ENCODE measurements at places on chromosomes 2 and 18. TPM values are rescaled to one million over a fixed set of nuclear protein-coding genes. Genes with fewer than 3 reads are reported as not detected.

The CKAP2L gene
- 9.0 TPM for polyA plus RNA-seq

The SERPINB3 gene
- not detected for polyA plus RNA-seq

- peak; percentile 14 for DNase-seq
These were observed 73.7 kb downstream of the NCAPH start for GRCh38 chr2:96409081-96409819.

- no peak for DNase-seq
These were observed 81.5 kb downstream of the DPP4 start for GRCh38 chr2:161992531-161992930.

GRCh38 chr18:22167471-22168241, 1.7 kb upstream of the GATA6 start:
- peak; percentile 46 for DNase-seq

- DNase-seq: no peak
These were observed 156.8 kb downstream of the GPD2 start for GRCh38 chr2:156592809-156593593.

DNA sequence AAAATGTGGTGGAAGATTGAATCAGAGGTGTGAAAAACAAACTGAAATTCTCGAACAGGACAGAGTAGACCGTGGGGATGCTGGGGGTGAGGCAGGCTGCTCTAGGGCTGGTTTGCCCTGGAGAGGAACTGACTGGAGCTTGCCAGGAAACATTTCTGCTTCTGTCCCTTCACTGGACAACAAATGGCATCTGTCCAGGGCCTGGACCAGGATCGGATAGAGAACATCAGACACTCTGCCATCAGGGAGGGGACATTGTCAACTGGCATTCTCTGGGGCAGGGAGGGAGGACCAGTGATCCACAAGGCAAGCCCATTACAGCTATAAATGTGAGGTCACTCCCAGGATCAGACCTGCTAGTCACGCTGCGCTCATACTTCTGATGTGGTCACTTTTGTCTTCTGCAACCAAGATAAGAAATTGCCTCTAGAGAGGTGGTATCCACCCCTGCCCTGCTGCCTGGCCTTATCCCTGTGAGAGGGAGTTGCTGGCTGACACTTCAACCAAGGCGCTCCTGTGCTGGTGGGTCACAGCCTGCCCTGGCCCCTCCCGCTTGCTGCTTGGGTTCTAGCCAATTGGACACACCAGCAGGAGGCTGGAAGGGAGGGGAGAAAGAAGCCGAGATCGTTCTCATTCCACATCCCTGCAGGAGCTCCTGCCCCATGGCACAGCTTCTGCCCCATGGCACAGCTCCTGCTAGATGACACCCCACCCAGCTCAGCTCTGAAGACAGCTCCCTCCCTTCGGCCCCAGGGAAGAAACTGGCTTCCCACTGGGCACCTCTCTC, 8.7 kb downstream of the NPPC start:
- DNase-seq: peak; percentile 30

Data from GM23248 (cell line).